ENCODE measurements at places on chromosomes 3 and 15. TPM values are rescaled to one million over a fixed set of nuclear protein-coding genes. Genes with fewer than 3 reads are reported as not detected.

The MAP6D1 gene
- 7.8 TPM for total RNA-seq

The SEMA4B gene
- 114 TPM for total RNA-seq

The LMAN1L gene
- total RNA-seq: not detected

The KCNMB2 gene
- not detected for total RNA-seq

The STRA6 gene
- 71.4 TPM for total RNA-seq

The PRSS50 gene
- total RNA-seq: not detected

The SPSB4 gene
- total RNA-seq: 0.38 TPM

The VPS8 gene
- total RNA-seq: 10.2 TPM

Data from A549 treated with ZK216348 at 1 μM for 4 hours (cell line).